ENCODE measurements at places on chromosomes 6 and 20.

DNA sequence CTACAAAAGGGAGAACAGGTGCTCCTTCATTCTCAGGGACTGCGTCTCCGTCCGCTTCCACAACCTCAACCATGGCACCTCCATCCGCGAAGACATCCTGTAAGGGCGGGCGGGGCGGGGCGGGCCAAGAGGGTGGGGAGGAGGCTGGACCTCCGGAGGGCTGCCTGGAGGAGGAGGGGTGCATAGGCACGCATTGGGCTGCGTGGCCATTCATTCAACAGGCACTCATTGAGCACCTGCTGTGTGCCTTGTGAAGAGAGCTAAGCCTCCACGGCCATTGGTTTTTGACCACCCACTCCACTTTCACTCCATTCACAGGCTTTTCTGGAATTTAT lies 435 bp downstream of the ZSWIM3 start:
- DNase-seq = peak; percentile 57

DNA sequence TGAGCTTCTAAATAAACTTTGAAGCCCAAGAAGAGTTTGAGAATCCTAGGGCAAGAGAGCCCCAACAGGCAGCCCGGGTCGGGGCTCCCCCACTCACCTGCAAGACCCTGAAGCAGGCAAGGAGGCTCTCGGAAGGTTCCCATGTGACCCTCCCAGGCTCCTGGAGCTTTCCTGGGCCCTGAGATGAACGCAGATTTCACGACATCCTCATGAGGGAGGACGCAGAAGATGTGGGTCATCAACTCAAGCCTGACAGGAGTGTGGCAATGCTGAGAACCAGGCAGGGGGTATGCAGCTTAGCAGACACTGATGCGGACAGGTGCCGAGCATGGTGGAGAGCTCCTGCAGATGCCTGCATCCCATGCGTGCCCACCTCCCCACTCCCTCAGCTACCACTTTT lies 184.5 kb upstream of the SLC24A3 start:
- DNase-seq = no peak

DNA sequence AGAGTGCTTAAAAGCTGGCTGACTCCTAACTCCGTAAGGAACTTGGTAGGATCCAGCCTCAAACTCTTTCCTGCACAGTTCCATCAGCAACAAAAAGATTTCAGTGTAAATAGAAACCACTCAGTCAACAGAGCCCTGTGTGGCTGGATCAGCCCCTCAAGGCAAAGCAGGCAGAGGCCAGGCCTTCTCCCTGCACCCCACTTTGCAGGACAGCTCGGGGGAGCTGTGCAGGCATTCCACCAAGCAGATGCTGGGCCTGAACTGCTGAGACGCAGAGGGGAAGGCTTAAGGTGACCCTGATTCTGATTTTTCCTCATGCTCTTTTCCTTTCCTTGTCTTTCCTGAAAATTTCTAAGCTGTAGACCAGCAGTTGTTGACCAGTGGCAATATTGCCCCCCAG lies 91.5 kb downstream of the NFATC2 start:
- no peak for DNase-seq

DNA sequence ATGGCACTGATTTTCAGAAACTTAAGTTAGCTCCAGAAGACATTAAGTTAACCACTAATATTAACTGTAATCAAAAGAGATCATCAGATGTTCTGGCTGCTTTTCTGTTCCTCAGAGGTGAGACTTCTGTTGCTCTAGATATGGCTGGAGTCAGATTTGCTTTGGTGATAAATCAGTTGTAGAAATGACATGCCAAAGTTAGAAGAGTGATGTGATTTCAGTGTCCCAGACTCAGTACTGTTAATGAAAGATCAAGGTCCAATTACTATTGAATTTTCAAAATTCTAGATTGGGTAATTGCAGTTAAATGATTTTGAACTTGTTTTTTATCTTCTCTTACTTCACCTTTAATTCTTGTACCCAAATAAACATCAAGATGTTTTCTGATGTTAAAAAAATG lies 402.4 kb upstream of the SYNCRIP start:
- DNase-seq = no peak

GRCh38 chr20:36827541-36828279 lies 48.2 kb upstream of the TLDC2 start:
- DNase-seq = no peak

DNA sequence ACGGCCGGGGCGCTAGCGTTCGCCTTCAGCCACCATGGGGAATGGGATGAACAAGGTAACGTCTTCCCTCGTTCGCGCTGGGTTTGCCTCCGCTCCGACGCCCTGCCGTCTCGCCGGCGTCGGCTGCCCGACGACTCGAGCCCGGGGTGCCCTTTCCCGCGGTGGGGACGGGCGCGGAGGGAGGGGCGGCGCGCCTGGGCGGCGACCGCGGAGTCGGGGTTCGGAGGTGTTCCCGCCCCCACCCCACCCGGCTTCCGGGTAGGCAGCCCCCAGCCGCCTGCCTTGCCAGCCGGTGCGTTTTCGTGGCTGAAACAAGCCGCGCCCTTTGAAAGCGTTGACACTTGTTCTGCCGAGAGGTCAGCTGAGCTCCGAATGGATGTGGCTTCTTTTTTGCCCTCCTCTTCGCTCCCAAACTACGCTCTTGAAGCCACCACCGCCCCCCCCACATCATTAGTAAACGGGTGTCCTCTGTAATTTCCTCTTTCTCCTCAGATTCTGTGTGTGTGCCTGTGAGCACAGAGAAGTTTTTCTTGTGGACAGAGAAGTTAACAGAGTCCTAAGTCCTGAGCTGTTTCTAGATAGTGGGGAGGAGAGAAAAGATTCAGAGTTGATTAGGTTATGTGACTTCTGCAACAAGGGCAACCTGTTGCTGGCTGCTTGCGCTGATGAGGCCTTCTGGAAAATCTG lies 362 bp downstream of the DUSP22 start:
- DNase-seq = peak; percentile 74

DNA sequence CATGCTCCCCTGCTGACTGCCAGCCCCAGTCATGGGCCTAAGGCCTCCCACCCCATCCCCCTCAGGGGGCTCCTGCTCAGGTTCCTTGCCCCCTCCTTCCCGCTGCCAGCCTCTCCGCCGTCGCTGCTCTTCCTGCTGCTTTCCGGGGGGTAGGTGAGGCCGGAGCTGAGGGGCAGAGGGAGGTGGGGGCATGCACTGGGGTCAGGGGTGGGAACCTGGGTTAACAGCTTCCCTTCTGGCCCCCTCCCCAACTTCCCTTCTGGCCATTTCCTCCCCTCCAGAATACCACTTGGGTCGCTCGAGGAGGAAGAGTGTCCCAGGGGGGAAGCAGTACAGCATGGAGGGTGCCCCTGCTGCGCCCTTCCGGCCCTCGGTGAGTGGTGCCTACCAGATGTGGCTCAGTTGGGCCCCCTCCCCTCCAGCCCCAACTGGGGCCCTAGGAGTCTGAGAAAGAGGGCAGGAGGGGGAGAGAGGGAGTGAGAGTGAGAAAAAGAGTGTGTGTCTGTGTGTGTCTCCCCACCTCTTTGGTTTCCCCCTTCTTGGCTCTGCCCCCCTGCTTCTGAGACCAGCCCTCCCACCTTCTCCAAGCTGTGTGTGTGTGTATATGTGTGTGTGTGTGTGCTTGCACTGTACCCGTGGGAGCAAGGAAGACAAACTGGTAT lies 12.1 kb downstream of the SYNGAP1 start:
- no peak for DNase-seq

- no peak for DNase-seq
These were observed 30.4 kb downstream of the SYNJ2 start for GRCh38 chr6:158011980-158012566.

- no peak for DNase-seq
These were observed 14.8 kb downstream of the CDS2 start for GRCh38 chr20:5141615-5142014.

GRCh38 chr20:31523361-31524283 lies 9.4 kb downstream of the HM13 start:
- DNase-seq = no peak

GRCh38 chr6:22717915-22718314 lies 148.5 kb downstream of the HDGFL1 start:
- DNase-seq = no peak

- no peak for DNase-seq
These were observed 34.0 kb downstream of the CD164 start for GRCh38 chr6:109348226-109348625.

- DNase-seq = no peak
These were observed 539 bp downstream of the CDYL start for GRCh38 chr6:4776493-4777393.

DNA sequence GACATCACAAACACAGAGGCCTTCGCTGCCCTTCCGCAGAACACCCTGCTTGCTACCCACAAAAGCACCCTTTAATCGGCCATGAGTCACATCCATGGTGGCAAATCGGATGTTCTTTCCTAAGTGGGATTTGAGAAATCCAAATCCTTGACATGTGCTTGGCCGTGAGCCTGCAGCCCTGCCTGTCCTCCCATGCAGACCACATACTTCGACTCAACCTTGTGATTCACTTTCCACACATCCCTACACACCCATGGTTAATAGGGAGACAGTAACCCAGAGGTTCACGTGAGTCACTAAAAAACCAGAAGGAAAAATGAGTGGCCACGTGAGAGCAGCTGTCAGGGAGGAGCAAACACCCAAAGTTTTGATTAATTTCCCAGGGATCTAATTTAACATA lies 19.4 kb downstream of the RAMACL start:
- DNase-seq = no peak

GRCh38 chr6:160734627-160735026 lies 32.6 kb downstream of the PLG start:
- no peak for DNase-seq

GRCh38 chr20:25090492-25091429 lies 8.8 kb upstream of the VSX1 start:
- DNase-seq = peak; percentile 67

DNA sequence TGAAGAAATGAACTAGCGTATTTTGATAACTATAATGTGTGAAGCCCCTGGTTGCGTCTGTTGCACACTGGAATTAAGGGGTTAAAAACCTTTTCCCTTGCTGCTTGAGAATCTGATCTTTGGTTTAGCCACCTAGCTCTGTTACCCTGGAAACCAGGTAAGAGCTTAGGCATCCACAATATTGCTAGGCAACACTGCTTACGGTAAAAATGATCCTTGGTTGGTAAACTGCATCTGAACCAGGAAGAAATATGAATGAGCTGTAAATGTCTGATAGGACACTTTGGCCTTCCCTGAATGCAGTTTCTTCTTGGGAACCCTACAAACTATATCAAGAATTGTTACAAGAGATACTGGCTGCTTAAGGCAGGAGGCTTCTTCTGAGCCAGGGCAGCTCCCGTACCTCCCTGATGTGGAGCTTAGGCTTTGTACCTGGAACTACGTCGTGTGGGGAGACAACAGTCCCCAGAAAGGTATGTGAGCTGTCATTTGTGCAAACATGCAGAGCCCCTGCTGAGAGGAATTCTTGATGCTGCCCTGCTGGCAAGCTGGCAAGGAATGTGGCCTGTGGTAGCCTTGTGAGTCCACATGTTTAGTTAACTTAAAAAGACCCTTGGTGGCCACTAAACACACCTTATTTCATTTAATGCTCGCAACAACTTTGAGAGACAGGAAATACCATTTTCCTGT lies 18.4 kb downstream of the UBE3D start:
- DNase-seq = no peak

DNA sequence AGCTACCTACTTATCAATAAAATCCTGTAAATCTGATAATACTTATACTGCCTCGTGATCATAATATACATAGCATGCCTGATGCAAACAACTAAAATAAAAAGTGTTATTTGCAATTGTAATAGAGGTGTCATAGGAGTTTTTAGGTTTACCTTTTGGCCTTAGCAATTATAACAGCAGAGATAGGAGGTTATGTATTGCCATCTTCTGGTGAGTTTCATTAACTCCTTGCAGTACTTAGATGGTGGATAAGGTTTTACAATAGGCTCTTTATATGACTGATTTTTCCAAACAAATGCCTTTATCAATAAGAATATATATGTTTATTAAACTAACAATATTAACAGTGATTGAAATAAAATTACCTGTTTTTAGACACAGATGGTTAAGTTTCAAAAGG lies 27.8 kb upstream of the MYCT1 start:
- no peak for DNase-seq

GRCh38 chr20:43958626-43959025 lies 44.0 kb downstream of the TOX2 start:
- no peak for DNase-seq

Measured in stimulated activated CD4-positive, alpha-beta T cell treated with anti-CD3 and anti-CD28 coated beads, Interleukin-1b, Interleukin-23, amount 100 ng/mL, for 48 hours (primary cell).